ENCODE measurements at places on chromosomes 3 and 15. TPM values are rescaled to one million over a fixed set of nuclear protein-coding genes. Genes with fewer than 3 reads are reported as not detected.

Gene AHSG
- total RNA-seq, result not detected

Gene PTH1R
- total RNA-seq, result not detected

Gene ALDH1A3
- total RNA-seq, result 16.1 TPM

Gene SEMA7A
- total RNA-seq, result 0.65 TPM

Gene MAPKAPK3
- total RNA-seq, result 2.6 TPM

Gene SCN5A
- 5.9 TPM for total RNA-seq

Gene ZXDC
- total RNA-seq, result 8.7 TPM

Gene ECT2
- total RNA-seq, result 18.5 TPM

Gene TRA2B
- total RNA-seq, result 137 TPM

GRCh38 chr3:98594628-98595324 is 1.4 kb upstream of the CPOX start:
- DNase-seq, result no peak

DNA sequence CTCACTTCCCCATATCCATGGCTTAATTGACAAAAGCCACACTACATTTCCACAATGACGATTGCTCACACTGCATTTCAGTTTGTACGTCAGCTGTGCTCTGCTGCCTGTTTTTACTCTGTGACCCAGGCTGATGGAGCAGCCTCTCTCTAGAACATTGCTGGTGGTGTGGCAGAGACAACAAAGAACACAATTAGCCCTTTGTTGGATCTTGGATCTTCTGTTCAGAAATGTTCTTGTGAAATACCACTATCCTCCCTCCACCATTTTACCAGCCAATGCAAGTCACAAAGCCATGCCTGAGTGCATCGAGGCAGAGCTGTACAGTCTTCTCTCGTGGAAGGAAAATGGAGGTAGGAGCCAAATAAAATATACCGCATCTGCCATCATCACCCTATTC is 56.9 kb upstream of the TBC1D5 start:
- DNase-seq, result no peak

DNA sequence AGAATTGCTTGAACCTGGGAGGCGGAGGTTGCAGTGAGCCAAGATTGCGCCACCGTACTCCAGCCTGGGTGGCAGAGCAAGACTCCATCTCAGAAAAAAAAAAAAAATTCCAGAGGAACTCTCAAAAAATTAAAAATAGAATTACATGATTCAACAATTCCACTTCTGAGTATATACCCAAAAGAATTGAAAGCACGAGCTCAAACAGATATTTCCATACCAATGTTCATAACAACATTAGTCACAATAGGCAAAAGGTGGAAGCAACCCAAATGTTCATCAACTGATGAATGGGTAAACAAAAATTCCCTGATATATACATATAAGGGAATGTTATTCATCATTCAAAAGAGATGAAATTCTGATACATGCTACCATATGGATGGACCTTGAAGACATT is 16.9 kb upstream of the MORF4L1 start:
- DNase-seq, result no peak

GRCh38 chr15:80274996-80275395 is 23.0 kb upstream of the CTXND1 start:
- DNase-seq, result no peak

DNA sequence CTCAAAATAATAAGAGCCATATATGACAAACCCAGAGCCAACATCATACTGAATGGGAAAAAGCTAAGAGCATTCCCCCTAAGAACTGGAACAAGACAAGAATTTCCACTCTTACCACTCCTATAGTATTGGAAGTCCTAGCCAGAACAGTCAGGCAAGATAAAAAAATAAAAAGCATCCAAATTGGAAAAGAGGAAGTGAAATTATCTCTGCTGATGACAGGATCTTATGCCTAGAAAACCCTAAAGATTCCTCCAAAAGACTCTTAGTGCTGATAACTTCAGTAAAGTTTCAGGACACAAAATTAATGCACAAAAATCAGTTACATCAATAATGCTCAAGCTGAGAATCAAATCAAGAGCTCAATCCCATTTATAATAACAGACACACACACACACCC is 45.9 kb upstream of the SLC2A2 start:
- DNase-seq, result no peak

- DNase-seq, result no peak
These were observed 232.1 kb downstream of the NECTIN3 start for GRCh38 chr3:111303760-111304159.

- no peak for DNase-seq
These were observed 216.6 kb downstream of the XXYLT1 start for GRCh38 chr3:195054311-195054710.

DNA sequence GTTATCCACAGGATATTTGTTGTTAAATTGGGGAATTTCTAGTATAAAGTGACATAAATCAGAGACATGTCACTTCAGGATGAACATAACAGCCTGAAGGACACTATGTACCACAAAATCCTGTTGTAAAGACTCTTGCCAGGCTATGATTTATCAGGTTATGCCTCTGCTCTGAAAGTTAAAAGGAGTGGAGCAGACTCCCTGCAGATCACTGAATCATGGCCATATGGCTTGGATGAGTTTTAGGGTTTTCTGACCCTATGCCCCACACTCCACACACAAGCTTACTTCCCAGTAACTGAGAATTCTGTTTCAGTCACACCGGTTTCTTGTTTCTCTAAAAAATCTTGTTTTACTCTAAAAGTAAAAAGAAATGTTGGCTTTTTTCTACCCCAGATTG is 869.4 kb downstream of the NAALADL2 start:
- no peak for DNase-seq

DNA sequence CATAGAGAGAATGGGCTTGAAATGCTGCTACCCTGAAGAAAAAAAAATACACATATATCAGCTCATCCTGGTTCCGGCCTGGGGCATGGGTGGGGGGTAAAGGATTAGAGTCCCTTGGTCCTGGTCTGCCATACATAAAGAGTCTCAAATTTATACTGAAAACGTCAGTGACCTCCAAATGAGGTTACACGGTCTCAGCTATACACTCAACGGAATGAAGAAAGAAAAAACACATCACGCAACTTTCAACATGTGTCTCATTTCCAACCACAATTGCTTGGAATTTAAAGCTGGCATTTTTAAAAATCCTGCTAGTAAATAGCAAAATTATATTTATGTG is 612.8 kb downstream of the MCTP2 start:
- DNase-seq, result peak; percentile 39

- no peak for DNase-seq
These were observed 144.5 kb downstream of the NAALADL2 start for GRCh38 chr3:175003590-175003989.

GRCh38 chr15:56496635-56497034 is 31.7 kb upstream of the MNS1 start:
- DNase-seq, result peak; percentile 79

DNA sequence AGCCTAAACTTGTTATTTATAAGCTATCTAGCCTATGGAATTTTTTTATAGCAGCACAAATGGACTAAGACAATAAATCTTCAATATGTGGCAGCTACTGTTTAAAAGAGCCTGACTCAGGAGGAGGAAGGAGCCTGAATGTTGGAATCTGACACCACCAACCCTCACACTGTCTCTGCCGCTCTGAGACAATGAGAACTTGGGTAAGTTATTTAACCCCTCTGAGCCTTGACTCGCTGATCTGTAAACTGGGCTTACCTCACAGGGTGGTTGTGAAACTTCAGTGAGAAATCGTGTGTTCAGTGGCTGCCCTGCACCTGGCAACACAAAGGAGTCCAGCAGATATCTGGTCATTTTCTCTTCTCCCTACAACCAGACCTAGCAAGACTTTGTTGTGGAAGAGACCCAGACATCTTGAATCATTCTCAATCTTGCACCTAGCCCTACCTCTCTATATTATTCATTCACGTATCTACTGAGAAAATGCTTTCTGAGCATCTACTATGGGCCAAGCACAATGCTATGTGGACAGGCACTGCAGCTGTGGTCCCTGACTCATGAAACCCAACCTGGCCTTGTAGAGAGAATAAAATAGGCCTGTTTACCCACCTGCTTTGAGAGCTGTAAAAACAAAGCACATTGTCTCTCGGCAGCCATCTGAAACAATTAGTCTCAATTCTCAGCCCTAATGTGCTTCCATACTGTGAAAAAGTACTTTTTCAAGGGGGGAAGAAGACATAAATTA is 81.9 kb upstream of the SLC25A36 start:
- DNase-seq, result no peak

- peak; percentile 94 for DNase-seq
These were observed 11.0 kb downstream of the STARD5 start for GRCh38 chr15:81312790-81313543.

DNA sequence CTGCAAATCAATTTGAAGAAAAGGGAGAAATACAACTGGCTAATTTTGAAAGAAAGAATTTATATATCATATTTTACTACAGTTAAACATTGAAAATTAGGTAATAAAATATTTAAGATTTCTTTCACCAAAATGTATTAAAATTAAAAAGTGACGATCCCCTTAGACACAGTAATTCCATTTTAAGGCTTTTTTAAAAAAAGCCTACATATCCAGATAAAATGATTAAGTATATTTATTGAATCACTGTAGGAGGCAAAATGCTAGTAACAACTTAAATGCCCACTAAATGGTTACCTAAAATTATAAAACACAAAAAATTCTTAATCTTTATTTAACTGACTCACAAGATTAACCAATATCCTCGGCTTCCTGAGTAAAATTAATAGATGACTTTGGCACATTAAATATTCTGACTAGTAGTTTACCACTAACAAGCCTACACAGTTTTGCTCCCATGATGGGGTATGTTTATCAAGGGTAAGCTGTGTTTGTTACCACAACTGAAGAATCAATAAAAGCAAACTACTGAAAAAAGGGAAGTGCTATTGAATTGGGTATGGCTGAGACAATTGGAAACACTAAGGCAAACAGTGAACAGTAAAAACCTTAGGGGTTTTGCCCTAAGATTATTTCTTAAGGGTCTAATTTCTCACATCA is 28.4 kb downstream of the ANKRD28 start:
- peak; percentile 21 for DNase-seq

GRCh38 chr3:42690766-42691680 is 5.7 kb downstream of the KLHL40 start:
- DNase-seq, result no peak

GRCh38 chr3:13951184-13951583 is 71.3 kb upstream of the WNT7A start:
- DNase-seq, result no peak

DNA sequence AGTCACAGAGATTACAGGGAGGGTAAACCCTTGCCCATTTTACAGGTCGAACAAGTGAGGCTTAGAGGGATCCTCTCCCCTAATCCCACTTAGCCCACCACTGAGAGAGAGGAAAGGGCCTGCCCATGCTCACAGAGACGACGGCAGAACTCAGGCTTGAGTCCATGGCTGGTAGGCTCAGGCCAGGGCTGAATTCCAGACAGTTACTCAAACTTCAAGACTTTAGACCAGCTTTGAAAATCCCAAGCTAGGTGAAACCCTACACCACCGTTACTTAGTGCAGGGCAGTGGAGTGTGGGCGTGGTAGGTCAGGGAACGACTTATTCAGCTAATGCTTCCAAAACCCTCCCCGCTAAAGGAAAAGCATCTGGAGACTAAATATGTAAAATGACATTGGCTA is 16.4 kb downstream of the GRIP2 start:
- DNase-seq, result no peak

- DNase-seq, result no peak
These were observed 149.9 kb downstream of the LRRK1 start for GRCh38 chr15:101068961-101069653.

DNA sequence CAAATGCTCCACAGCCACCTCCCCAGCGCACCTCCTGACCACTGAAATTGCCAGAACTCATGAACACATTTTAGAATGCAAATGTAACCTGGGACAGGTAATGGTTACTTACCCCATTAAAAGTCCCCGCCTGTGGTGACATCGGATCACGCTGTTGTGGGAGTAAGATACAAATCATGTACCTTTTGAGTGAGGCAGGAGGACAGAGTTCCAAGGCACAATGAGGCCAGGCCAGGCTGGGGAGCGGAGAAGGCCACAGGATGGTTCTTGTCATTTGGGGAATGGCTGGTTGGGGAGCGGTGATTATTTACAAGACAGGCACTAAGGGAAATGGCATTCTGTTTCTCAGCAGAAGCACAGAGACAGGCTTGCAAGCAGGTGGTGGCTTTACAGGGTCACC is 490.0 kb downstream of the EDEM1 start:
- no peak for DNase-seq

GRCh38 chr15:96374499-96374898 is 44.0 kb downstream of the NR2F2 start:
- DNase-seq, result no peak

DNA sequence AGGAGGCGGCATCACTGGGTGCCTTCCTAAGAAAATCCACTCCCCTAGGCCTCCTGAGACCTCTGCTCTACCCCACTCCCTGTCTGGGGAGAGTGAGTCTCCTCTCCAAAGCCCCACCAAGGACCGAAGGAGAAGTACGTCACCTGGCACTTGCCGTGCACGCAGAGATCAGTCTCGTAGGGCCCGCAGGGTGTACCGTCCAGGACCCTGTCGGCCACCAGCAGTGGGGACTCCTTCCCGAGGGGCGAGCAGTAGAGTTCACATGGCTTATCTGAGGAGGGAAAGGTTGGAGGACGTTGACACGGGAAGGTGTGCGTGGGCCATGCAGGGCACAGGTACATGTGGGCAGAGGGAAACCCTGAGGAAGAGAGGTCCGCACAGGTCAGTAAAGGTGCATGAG is 232.9 kb downstream of the ADAMTS17 start:
- DNase-seq, result no peak

- no peak for DNase-seq
These were observed 39.5 kb upstream of the SCAANT1 start for GRCh38 chr3:63951492-63952247.

DNA sequence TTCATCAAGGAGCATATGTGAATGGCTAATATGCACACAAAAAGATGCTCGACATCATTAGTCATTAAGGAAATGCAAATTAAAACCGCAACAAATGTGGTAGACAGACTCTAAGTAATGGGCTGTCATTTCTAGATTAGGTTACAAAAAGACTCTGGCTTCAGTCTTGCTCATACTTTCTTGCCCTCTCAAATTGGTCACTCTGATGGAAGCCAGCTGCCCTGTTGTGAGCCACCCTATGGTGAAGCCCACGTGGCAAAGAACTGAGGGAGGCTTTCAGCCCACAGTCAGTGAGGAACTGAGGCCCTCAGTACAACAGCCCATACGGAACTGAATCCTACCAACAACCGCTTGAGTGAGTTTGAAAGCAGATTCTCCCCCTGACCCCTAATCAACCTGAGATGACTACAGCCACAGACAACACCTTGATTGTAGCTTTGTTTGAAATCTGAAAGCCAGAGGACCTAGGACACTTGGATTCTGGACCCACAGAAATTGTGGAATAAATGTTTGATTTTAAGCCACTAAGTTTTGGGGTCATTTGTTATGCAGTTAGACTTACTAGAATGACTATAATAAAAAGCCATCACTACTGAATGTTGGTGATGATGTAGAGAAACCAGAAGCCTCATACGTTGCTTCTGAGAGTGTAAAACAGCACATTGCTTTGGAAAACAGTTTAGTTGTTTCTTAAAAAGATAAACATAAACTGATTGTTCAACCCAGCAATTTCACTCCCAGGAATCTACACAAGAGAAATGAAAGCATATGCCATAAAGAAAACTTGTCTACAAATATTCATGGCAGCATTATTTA is 45.7 kb downstream of the EHHADH start:
- DNase-seq, result no peak
